Dermis blood vessel endothelial cell (primary cell): ENCODE measurements at places on chromosomes 3 and 15. TPM values are rescaled to one million over a fixed set of nuclear protein-coding genes. Genes with fewer than 3 reads are reported as not detected.

DNA sequence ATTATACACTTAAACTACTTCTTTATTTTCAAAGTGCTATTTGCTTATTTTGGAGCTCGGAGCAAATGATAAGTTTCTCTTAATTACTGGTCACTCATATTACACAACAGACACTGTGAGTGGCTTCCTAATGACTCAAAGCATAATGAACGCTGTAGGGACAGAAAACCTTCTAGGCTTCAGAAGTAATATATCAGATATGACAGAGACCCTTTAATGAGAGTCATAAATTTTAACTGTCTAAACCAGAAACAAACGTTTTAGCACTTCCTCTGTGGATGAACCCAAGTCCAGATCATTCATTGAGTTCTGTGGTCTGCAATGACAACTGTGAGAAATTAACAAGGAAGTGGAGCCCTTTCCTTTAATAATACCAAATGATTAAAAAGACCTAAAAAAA, 66.6 kb downstream of the ARPP21 start:
- DNase-seq: no peak

DNAH12 gene
- under 0.01 and 0.17 TPM in 2 replicates for total RNA-seq

GPR62 gene
- total RNA-seq: not detected in 2 replicates

COL6A5 gene
- total RNA-seq: not detected in 2 replicates

- no peak for DNase-seq
These were observed 2.8 kb downstream of the LRRN1 start for GRCh38 chr3:3802046-3802445.

DNA sequence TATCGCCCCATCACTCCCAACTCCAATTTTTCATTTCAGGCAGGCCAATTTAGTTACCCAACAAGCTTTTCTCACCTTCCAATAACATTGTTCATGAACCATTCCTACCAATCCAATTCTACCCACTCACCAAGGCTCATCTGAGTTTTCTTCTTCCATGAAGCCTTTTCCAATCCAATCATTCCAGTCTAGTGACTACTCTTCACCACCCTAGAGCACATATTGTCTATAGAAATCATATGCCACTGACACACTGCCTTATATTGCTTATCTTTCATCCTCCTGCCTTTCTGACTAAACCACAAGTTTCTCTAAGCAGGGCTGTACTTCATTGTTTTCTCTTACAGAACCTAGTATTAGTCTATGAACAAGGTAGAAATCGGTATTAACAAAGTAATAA, 11.4 kb downstream of the CCDC14 start:
- DNase-seq: no peak

GRCh38 chr3:189789432-189789831, 158.2 kb downstream of the TP63 start:
- no peak for DNase-seq

TRPM1 gene
- 1.9 TPM in 1 of 2 replicates, not detected in the other for total RNA-seq
